ENCODE measurements at places on chromosomes 6 and 20. TPM values are rescaled to one million over a fixed set of nuclear protein-coding genes. Genes with fewer than 3 reads are reported as not detected.

FUT9 gene
- total RNA-seq = not detected

BTN1A1 gene
- not detected for total RNA-seq

CST4 gene
- total RNA-seq = 13.8 TPM

PDE10A gene
- total RNA-seq = 25.9 TPM

NHSL1 gene
- 5.0 TPM for total RNA-seq

AIG1 gene
- total RNA-seq = 101 TPM

LEMD2 gene
- 50.0 TPM for total RNA-seq

CGA gene
- total RNA-seq = not detected

RAD21L1 gene
- not detected for total RNA-seq

RBM24 gene
- total RNA-seq = 0.78 TPM

TRIM40 gene
- total RNA-seq = not detected

ARMH2 gene
- total RNA-seq = not detected

ZNF311 gene
- 2.0 TPM for total RNA-seq

RIMS1 gene
- 0.54 TPM for total RNA-seq

PRDM13 gene
- total RNA-seq = not detected

- DNase-seq = no peak
Measured at GRCh38 chr20:4972506-4973251, 28.6 kb downstream of the SLC23A2 start.

GRCh38 chr6:106882138-106882537 is 92.4 kb downstream of the CD24 start:
- no peak for DNase-seq

- DNase-seq = no peak
Measured at GRCh38 chr20:1813101-1813529, 82.1 kb upstream of the SIRPA start.

GRCh38 chr6:18155864-18156421 is 721 bp downstream of the KDM1B start:
- peak; percentile 91 for DNase-seq

DNA sequence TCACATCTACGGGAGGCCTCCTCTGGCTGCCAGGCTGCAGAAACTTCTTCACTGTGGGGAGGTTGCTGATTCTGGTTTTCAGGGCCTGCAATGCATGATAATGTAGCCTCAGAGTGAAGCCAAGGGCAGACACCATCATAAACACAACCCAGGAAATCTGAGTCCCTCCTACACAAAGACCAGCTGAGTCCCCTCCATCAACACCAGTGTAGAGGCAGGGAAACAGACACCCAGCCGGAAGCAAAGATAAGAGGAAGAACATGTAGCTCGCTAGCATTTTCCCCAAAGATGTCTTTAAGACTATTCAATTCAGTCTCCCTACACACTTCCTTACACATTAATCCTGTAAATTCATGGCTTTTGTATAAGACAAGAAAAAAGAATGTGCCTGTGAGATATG is 23.6 kb downstream of the GSTA2 start:
- no peak for DNase-seq

GRCh38 chr6:111603040-111603439 is 2.6 kb downstream of the TRAF3IP2 start:
- peak; percentile 70 for DNase-seq

- DNase-seq = no peak
Measured at GRCh38 chr6:151340219-151340978, 51.0 kb downstream of the ZBTB2 start.

GRCh38 chr6:7445101-7445500 is 55.5 kb downstream of the RIOK1 start:
- DNase-seq = no peak

- no peak for DNase-seq
Measured at GRCh38 chr6:369559-370431, 21.8 kb upstream of the IRF4 start.

DNA sequence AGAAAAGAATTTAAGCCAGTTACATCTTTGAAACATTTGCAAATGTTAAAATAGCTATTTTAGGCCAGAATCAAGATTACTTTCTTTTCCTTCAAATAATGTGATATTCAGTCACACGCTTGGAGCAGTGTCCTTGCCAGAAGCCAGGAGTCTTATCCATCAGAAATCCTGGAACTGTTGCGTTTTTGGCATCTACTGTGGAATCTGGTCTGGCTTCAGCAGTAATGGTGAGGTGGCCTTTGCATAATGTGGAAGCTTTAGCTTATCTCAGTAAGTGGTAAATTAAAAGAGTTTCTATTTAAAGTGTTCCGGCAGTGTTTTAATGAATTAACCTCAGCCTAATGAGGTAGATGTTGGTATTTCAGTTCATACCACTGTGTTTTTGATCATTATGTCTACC is 97.6 kb downstream of the FIG4 start:
- no peak for DNase-seq

DNA sequence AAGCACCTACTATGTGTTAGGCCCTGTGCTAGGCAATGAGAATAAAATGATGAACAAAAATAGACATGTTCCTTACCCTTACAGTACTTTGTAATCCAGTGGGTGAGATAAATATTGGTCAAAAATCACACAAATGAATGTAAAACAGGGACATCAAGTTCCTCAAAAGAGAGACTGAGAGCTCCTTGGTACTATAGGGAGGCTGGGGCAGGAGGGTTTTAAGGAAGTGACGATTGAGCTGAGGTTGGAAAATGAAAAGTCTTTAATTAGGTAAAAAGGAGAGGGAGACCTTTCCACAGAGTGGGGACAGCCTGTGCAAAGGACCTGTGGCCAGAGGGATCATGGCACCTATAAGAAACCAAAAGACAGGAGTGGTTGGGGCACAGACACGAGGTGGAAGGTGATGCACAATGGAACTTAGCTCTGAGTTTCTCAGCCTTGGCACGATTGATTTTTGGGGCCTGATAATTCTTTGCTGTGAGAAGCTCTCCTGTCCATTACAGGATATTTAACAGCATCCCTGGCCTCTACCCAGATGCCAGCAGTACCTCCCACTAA is 140.3 kb downstream of the CEP57L1 start:
- no peak for DNase-seq

DNA sequence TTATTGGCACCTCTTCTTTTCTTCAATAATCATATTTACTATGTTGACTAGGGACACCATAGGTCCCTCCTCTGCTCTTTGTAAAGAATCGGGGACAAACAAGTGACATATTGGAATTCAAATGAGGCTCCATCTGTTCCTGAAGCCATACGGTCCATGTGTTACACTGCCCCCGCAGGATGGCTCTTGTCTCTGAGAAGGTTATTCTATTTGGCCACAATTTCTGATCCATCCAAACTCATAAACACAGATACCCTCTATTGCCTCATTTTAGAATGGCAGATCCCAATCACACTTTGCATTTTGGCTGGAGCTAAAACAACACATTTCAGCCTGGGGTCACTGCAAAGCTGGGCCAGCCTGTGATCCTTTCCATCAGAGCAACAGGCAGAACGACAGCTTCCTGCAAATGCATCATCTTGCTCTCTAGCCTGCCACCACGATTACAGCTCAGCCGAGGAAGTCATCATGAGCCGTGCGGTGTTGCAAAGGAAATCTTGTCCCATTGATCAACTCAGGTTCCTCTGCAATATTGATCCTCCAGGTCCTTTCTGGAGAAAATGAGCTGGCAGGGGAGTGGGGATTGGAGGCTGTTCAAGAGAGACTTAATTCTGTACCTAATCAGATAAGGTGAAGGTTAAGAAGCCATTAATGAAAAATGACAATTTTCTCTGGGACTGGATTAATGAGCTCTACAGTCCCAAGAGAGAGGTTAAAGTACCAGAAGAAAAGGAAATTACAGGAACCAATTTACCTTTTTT is 73.1 kb downstream of the AGPAT4 start:
- no peak for DNase-seq

DNA sequence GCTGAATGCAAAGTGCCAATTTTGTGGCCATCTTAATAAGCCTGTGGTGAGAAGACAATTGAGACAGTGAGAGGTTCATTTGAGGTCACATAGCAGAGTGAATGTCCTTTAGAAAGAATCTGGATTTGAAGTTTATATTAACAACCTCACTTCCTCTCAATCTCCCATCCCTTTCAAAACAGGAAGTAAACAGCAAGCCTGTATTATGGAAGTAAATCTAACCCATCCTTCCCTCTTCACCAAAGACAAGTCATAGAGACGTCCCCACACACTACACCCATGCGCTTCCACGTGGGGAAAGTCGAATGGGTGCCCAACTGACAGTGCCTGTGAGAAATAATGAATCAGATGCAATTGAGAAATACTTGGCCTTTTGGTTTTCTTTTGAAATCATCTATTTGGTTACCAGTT is 28.8 kb upstream of the CCND3 start:
- no peak for DNase-seq

DNA sequence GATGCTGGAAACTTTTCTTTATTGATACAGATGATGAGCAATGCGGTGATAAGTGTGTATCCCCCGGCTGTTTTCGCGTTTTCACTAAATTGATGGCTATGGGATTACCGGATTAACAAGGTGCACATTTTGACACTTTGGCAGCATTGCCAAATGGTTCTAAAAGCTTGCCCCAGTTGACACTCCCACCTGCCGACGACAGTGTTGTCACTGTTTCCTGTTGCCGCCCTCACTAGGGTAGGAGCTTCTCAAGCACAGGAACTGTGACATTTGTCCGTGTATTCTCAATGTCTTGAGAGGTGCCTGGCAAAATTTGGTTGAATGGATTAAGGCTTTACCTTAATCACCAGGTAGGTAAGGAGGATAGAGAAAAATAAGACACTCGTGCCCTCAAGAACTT is 9.8 kb upstream of the MAPK13 start:
- peak; percentile 58 for DNase-seq

DNA sequence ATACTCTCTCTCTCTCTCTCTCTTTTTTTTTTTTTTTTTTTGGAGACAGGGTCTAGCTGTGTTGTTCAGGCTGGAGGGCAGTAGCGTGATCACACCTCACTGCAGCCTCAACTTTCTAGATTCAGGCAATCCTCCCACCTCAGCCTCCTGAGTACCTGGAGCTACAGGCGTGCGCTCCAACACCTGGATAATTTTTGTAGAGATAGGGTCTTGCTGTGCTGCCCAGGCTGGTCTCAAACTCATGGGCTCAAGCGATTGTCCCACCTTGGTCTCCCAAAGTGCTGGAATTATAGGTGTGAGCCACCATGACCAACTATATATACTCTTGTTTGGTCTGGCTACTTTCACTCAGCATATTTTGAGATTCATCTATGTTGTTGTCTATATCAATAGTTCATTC is 154.9 kb downstream of the ZFAND3 start:
- DNase-seq = no peak

DNA sequence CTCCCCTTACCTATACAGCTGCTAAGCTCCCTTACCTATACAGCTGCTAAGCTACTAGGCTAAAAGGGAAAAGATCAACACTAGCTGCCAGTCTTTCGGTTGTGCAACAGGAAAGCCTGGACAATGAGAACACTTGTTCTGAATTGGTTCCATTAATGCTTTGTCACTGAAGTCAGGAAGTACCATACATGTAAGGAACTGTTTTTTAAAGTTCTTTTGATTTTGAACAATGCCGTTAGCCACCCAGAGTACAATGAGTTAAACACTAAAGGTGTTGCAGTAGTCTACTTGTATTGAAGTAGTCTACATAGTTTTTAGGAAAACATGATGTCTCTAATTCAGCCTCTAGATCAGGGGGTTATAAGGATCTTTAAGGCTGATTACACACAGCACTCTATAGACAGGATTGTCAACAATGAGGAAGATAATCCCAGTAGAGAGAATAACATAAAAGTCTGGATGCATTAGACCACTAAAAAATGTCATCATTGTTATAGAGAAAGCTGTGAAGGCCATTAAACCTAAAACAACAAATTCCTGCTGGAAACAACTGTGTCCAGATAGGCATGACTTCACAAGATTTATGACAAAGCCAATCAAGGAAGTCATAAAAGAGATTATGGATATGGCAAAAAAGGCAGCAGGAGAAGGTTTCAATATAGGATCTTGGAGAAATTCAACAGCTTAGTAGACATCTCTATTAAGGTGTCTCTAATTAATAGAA is 306.3 kb downstream of the PHF3 start:
- DNase-seq = no peak

DNA sequence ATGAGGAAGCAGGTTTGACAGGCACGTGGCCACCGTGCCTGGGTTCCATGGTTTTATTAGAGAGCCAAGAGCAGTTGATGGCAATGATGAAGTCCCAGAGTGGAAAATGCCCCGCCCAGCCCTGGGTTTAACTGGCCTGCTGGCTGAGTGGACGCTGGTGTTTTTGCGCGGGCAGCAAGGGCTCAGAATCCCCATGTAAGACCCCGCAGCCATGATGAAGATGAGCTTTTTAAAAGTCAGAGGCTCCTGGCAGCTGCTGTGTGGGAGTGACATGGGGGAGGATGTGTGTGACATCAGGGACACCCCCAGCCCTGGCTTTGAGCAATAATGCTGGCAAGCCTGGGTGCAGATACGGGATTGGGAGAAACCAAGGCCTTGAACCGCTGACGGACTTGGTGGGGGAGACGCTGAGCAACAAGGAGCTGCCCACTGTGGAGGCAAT is 33.0 kb upstream of the SLCO4A1 start:
- no peak for DNase-seq

- DNase-seq = no peak
Measured at GRCh38 chr6:131958095-131958494, 6.9 kb upstream of the CCN2 start.

DNA sequence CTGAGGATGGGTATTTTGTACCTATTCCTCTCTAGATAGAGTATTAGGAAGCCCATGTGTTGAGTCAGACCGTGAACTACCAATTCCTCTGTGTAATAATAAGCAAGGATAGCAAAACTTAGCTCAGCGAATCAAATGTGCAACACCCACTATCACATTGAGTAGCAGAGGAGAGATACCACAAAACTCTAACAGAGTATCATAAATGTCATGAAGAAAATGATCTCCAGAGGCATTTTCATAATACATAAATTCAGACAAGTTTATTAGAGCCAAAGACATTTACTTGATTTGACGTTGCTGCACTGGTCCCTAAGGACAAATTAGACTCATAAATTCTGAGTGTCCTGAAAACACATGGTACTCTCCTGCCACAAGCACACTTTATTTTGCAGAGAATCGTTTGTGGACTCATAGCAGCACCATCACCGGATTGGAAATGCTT is 245.2 kb downstream of the HAO1 start:
- DNase-seq = no peak

DNA sequence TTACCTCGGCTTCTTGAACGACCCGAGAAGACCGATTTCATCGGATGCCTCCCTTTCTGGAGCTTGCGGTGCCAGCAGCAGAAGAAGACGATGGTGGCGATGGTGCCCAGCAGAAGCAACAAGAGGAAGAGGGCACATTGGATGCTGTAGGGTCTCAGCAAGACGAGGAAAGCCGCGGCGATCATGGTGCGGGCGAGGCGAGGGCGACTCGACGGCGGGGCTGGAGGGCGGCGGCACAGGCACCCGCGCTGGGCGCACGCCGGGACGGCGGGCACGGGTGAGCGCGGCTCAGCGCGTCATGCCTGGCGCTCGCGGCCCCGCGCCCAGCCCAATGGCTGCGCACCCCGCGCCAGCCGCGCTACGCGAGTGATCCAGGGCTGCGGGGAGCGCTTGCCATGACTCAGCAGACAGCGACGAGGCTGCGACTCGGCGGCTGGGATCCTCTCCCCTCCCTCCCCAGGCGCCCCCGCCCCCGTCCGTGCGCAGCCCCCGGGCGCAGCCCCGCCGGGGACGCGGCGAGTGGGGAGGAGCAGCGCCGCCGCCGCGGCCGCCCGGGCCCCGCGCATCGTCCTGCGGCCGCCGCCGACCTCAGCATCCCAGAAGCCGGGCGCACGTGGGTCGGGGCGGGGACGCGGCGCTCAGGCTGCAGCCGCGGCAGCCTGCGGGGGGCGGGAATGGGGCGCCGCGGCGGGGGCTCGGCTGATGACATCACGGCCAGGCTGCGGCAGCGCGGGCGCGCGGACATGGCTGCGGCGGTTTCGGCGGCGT is at the start of gene BEND6:
BEND6 (plus strand) TSS at position 705 of the 768 bp plus-strand sequence. CDS start 26,704 bp downstream, outside the sequence.
- DNase-seq = peak; percentile 29

- no peak for DNase-seq
Measured at GRCh38 chr6:7267071-7267465, 45.9 kb downstream of the SSR1 start.

All from thyroid gland (tissue), 4 donors.